ENCODE measurements at places on chromosomes 12 and 14. TPM values are rescaled to one million over a fixed set of nuclear protein-coding genes. Genes with fewer than 3 reads are reported as not detected.

GRCh38 chr12:54294152-54294952, 6.5 kb downstream of the NFE2 start:
- DNase-seq: no peak
- peaks cover 4% of the 10 kb centered on the region for H3K27me3 ChIP-seq
- H3K36me3 ChIP-seq: no peaks in the 10 kb centered on the region
- no peaks in the 10 kb centered on the region for H3K4me1 ChIP-seq
- H3K27ac ChIP-seq: no peak overlapping the region

DNA sequence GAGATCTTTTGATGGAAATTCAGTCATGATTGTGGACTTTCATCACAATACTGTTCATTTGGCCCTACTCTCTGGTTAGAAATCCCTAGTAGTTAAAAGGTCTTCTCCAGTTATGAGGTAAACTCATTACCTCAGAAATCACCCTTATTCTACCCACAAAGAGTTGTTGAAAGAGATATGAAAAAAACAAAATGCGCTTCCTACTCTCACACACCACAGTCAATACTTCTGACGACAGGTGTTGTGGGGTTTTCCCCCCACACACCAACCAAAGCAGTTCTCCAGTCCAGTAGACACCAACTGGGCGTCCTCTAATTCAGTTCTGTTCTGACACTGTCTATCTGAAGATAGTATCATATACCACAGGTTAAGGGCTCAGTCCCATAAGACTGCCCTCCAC, 54.9 kb downstream of the TRMT5 start:
- no peak for DNase-seq
- H3K27ac ChIP-seq: no peak overlapping the region
- 0 out of 2 replicates have a peak, but pooled peaks cover under 1% of the 10 kb centered on the region for H3K4me1 ChIP-seq
- H3K36me3 ChIP-seq: no peaks in the 10 kb centered on the region

DNA sequence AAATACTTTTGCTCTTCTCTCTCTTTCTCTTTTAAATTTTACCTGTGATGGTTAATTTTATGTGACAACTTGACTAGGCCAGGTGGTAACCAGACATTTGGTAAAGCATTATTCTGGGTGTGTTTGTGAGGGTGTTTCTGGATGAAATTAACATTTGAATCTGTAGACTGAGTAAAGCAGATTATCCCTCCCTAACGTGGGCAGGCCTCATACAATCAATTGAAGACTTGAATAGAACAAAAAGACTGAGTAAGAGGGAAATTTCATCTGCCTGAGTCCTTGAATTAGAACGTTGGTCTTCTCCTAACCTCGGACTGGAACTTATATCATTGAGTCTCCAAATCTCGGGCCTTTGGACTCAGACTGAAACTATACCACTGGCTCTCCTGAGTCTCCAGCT, 182.1 kb downstream of the NELL2 start:
- DNase-seq: no peak
- no peak overlapping the region for H3K27ac ChIP-seq
- H3K36me3 ChIP-seq: no peaks in the 10 kb centered on the region
- H3K4me3 ChIP-seq: no peak overlapping the region
- H3K27me3 ChIP-seq: no peaks in the 10 kb centered on the region
- H3K4me1 ChIP-seq: no peaks in the 10 kb centered on the region

The PTPN21 gene
- total RNA-seq: 11.4 TPM

DNA sequence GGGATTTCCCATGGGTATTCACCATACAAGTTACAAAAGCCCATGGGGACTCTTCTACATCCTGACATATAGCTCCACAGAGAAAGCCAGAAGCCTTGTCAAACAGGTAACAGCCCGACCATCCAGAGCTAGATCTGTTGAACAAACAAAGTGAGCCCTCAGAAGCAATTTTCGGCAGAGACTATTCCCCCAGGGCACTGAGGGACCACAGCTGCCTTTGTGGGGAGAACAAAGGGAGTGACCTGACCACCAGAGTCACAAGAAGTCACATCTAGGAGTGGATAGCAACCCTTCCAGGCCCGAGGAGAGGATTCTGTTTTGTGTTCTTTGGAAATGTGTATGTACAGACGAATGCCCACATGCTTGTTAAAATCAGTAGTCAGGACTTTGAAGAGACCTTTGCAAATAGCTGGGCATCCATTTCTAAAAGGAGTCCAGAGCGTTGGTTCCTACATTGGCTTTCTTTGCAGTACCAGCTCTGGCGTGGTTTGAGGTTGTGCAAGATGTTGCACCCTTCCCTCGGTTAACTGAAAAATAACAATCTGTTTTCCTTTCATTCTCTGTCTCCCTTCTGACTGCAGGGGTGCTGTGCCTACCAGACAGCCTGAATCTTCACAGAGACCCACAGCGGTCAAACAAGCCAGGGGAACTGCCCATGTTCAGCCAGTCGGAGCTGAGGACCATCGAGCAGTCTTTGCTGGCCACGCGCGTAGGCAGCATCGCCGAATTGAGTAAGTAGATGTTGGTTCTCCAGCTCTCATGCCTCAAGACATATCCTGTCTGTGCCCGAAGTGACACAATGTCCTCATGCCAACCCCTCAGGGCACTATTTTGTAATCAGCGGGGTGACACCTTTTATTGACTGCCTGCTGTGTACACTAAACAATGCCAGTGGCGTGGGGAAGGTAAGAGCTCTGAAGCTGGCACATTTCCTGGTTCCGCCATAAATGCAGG, 165.4 kb upstream of the PWP1 start:
- H3K27me3 ChIP-seq: no peaks in the 10 kb centered on the region
- peaks cover 1% of the 10 kb centered on the region for H3K4me1 ChIP-seq
- H3K4me3 ChIP-seq: no peak overlapping the region
- no peak overlapping the region for H3K27ac ChIP-seq

The PRKD1 gene
- 12.8 TPM for total RNA-seq

- H3K36me3 ChIP-seq: no peaks in the 10 kb centered on the region
- no peak overlapping the region for H3K4me3 ChIP-seq
- DNase-seq: no peak
Measured at GRCh38 chr14:33767586-33768457, 183.1 kb downstream of the EGLN3 start.

- no peaks in the 10 kb centered on the region for H3K27me3 ChIP-seq
- DNase-seq: no peak
- H3K36me3 ChIP-seq: no peaks in the 10 kb centered on the region
- no peaks in the 10 kb centered on the region for H3K4me1 ChIP-seq
- no peak overlapping the region for H3K27ac ChIP-seq
- no peak overlapping the region for H3K4me3 ChIP-seq
Measured at GRCh38 chr12:90828621-90829020, 126.4 kb downstream of the CCER1 start.

All from IMR-90 (cell line).